Spinal cord (tissue), 10 donors: ENCODE measurements at places on chromosomes 2 and 18. TPM values are rescaled to one million over a fixed set of nuclear protein-coding genes. Genes with fewer than 3 reads are reported as not detected.

DNA sequence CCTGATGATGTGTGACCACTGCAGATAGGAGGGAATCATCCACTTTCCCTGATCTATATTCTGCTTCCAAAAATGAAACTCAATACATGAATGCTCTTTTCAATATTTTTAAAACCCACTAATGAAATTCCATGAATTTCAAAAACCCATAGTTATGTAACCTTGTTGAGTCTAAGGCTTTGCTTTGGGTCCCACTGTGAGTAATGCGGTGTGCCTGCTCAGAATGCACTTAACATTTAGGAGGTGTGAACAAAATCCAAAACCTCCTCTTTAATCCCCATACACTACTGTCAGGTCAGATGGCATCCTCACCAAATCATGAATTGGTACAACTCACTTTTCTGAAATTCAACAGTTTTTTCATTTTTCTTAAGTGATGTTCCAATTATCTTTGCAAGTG is 50.4 kb downstream of the CCDC93 start:
- H3K27me3 ChIP-seq: no peaks in the 10 kb centered on the region
- peaks cover 4% of the 10 kb centered on the region for H3K36me3 ChIP-seq
- H3K4me1 ChIP-seq: no peaks in the 10 kb centered on the region
- no peak for DNase-seq
- H3K4me3 ChIP-seq: no peak overlapping the region

ACYP2 gene
- 23.6 TPM for total RNA-seq

- peaks cover 43% of the 10 kb centered on the region for H3K4me1 ChIP-seq
- peaks cover 2% of the 10 kb centered on the region for H3K27me3 ChIP-seq
- no peak overlapping the region for H3K4me3 ChIP-seq
- DNase-seq: peak; percentile 15
- peak overlapping the region; percentile 48 for H3K27ac ChIP-seq
- H3K36me3 ChIP-seq: peaks cover 7% of the 10 kb centered on the region
Observed at GRCh38 chr2:109446278-109447131, 167.3 kb downstream of the SEPTIN10 start.

DNA sequence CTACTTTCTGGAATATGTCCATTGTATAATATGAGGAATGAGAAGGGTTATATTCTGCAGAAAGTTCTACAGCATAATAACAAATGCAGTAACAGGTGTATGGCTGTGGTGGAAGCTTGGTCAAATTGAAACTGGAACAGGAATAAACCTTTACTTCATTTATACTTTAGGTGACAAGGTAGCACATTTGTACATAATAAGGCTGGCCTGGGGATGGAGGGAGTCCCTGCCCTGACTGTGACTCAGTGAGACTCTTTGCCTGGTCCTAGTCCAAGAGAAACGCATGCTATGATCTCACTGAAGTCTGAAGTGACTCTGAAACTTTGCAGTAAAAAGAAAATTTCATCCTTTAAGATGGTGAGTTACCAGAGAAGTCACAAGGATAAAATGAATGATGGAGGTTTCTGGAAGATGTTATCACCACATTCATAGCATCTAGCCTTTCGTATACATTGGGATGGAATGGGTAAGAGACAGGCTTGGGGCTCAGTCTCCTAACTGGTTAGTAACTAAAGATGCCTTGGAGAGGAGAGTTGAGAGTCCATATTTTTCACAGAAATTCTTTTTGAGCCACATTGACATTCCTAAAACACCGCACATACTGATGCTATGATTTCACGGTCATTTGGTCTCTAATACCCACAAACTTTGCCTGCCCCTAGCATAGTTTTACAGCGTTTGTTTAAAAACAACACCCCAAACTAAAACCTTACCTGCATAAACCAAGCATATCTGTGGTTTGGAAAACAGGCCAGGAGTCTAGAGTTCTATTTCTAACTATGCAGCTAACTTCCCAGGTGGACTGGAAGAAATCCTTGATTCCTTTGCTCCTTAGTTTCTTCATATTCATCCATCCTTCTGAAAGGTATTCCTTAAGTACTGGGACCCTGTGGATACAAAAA is 42.4 kb upstream of the NABP1 start:
- DNase-seq: no peak
- H3K4me3 ChIP-seq: no peak overlapping the region
- no peaks in the 10 kb centered on the region for H3K4me1 ChIP-seq
- no peak overlapping the region for H3K27ac ChIP-seq

GRCh38 chr2:109062859-109063700 is 65.9 kb upstream of the SH3RF3 start:
- no peaks in the 10 kb centered on the region for H3K27me3 ChIP-seq
- DNase-seq: no peak
- no peak overlapping the region for H3K4me3 ChIP-seq
- peaks cover 26% of the 10 kb centered on the region for H3K4me1 ChIP-seq
- H3K27ac ChIP-seq: no peak overlapping the region

- no peak overlapping the region for H3K4me3 ChIP-seq
- peaks cover 8% of the 10 kb centered on the region for H3K36me3 ChIP-seq
- no peak overlapping the region for H3K27ac ChIP-seq
- no peak for DNase-seq
- H3K4me1 ChIP-seq: no peaks in the 10 kb centered on the region
Observed at GRCh38 chr2:223979730-223980396, 22.6 kb downstream of the MRPL44 start.

DNA sequence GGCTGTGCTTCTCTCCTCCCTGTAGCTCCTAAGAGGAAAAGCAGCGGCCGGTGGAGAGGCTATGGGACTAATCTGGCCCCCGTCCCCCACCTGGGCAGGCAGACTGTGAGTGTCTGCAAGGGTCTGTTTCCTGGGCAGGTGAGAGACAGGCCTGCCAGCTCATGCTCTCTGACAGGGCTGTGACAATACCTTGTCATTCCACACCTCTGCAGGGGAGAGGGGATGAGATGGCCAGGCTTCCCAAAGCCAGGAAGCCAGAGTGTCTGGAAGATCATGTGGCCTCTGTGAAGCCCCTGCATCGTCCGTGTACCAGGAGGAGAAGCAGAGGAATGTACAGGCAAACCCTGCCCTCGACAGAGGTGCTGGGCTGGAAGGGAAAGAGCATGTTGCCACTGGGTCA is 142.5 kb upstream of the GATA6 start:
- no peak overlapping the region for H3K27ac ChIP-seq
- H3K4me1 ChIP-seq: peaks cover 7% of the 10 kb centered on the region
- no peaks in the 10 kb centered on the region for H3K27me3 ChIP-seq
- no peaks in the 10 kb centered on the region for H3K36me3 ChIP-seq
- H3K4me3 ChIP-seq: no peak overlapping the region

GRCh38 chr2:85440729-85441128 is 22.2 kb downstream of the SH2D6 start:
- no peak overlapping the region for H3K4me3 ChIP-seq
- DNase-seq: no peak
- peaks cover 36% of the 10 kb centered on the region for H3K4me1 ChIP-seq
- H3K36me3 ChIP-seq: no peaks in the 10 kb centered on the region
- no peak overlapping the region for H3K27ac ChIP-seq

- no peaks in the 10 kb centered on the region for H3K36me3 ChIP-seq
- no peak overlapping the region for H3K27ac ChIP-seq
- H3K27me3 ChIP-seq: no peaks in the 10 kb centered on the region
- H3K4me1 ChIP-seq: no peaks in the 10 kb centered on the region
- no peak overlapping the region for H3K4me3 ChIP-seq
- DNase-seq: no peak
Observed at GRCh38 chr2:107964185-107964584, 22.1 kb upstream of the SLC5A7 start.

ANKRD30B gene
- total RNA-seq: 0.33 TPM

SERPINB3 gene
- not detected for total RNA-seq

- DNase-seq: no peak
- no peaks in the 10 kb centered on the region for H3K27me3 ChIP-seq
- H3K4me3 ChIP-seq: no peak overlapping the region
- no peak overlapping the region for H3K27ac ChIP-seq
- H3K4me1 ChIP-seq: peaks cover 57% of the 10 kb centered on the region
Observed at GRCh38 chr18:48713309-48713708, 174.5 kb downstream of the CTIF start.

UGT1A4 gene
- not detected for total RNA-seq

- H3K27me3 ChIP-seq: no peaks in the 10 kb centered on the region
- no peaks in the 10 kb centered on the region for H3K4me1 ChIP-seq
- no peak overlapping the region for H3K4me3 ChIP-seq
- DNase-seq: no peak
Observed at GRCh38 chr2:18369760-18370159, 190.7 kb downstream of the RDH14 start.

GRCh38 chr2:85385746-85386145 is 24.4 kb downstream of the CAPG start:
- H3K4me3 ChIP-seq: no peak overlapping the region
- DNase-seq: no peak
- peaks cover 40% of the 10 kb centered on the region for H3K36me3 ChIP-seq
- no peak overlapping the region for H3K27ac ChIP-seq
- H3K27me3 ChIP-seq: no peaks in the 10 kb centered on the region

- no peaks in the 10 kb centered on the region for H3K36me3 ChIP-seq
- no peaks in the 10 kb centered on the region for H3K27me3 ChIP-seq
- H3K4me1 ChIP-seq: no peaks in the 10 kb centered on the region
- H3K27ac ChIP-seq: no peak overlapping the region
Observed at GRCh38 chr2:148244593-148245292, 223.9 kb downstream of the MBD5 start.

DNA sequence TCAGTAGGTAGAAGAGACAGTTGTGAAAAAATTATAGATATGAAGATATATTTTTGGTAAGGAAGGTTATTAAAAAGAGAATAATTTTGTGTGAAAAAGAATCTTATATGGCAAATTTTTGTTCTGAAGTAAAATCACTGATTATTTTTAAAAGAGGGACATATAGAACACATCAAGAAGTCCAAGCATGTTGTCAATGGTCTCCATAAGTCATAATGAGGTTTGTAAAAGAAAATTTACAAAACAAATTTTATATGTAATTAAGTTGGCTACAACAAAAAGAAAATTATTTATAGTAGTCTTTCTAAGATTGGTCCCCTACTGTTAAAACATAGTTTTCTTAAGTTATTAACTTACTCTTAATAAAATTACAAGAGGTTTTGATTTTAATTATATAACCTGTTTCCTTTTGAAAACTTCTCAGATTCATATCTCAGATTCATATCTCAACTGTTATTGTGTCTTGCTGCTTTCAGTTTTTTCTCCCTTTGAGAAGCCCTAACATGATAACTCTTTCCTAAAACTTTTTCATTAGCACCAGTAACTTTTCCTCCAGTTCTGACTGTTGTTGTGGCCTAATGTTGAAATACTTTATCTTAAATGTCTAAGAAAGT is 81.2 kb downstream of the SH3YL1 start:
- no peaks in the 10 kb centered on the region for H3K36me3 ChIP-seq
- H3K27ac ChIP-seq: no peak overlapping the region
- no peaks in the 10 kb centered on the region for H3K4me1 ChIP-seq
- no peak for DNase-seq
- no peaks in the 10 kb centered on the region for H3K27me3 ChIP-seq

DNA sequence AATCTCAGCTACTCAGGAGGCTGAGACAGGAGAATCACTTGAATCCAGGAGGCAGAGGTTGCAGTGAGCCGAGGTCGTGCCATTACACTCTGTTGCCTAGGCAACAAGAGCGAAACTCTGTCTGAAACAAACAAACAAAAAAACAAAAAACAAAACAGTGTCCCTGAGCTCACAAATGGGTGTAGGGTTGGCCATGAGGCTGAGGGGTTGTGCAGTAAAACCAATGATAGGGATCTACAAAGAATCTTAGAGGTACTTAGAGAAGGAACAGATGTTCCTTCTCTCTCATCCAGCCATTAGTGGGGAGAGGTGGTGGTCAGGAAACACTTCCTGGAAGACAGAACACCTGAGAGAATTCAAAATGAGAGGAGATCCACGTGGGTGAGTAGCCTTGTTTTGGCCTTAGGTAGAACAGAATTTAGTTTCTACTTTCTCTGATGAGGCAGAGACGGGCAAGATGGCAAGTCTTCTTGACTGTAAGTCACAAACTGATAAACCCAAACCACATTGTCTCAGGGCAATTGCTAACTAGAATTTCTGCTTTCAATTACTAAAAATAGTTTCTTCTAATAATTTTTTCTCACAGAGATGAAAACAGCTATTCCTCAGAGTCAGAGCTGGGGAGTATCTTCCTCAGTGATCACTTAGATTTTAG is 61.5 kb upstream of the PPM1B start:
- H3K36me3 ChIP-seq: no peaks in the 10 kb centered on the region
- H3K27me3 ChIP-seq: no peaks in the 10 kb centered on the region
- H3K4me3 ChIP-seq: no peak overlapping the region
- no peaks in the 10 kb centered on the region for H3K4me1 ChIP-seq

- no peak for DNase-seq
- H3K36me3 ChIP-seq: no peaks in the 10 kb centered on the region
- peaks cover 35% of the 10 kb centered on the region for H3K27me3 ChIP-seq
- peaks cover 14% of the 10 kb centered on the region for H3K4me1 ChIP-seq
- H3K27ac ChIP-seq: no peak overlapping the region
Observed at GRCh38 chr18:22556222-22557167, 138.8 kb upstream of the CTAGE1 start.

DNA sequence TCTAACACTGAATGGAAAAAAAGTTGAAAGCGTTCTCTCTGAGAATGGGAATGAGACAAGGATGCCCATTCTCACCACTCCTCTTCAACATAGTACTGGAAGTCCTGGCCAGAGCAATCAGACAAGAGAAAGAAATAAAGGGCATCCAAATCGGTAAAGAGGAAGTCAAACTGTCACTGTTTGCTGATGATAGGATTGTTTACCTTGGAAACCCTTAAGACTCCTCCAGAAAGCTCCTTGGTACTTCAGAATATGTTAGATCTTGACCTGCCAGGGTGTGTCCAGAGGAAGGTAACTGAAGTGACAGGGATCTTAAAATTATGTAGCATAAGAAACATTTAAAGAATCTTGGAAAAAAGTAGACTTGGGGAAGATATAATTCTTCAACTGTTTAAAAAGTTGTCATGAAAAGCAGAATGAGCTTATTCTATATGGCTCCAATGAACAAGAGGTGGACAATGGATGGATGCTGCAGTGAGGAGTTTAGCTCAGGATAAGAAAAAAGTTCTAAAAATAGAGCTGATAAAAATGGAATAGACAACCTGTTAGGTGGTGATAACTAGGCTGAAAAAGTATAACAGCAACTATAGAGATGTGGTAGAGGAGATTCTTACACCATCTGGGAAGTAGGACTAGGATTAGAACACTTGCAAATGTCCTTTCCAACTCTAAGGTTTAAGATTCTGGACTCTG is 16.8 kb upstream of the SULT1C4 start:
- no peak for DNase-seq
- H3K27me3 ChIP-seq: no peaks in the 10 kb centered on the region
- H3K4me3 ChIP-seq: no peak overlapping the region
- no peaks in the 10 kb centered on the region for H3K36me3 ChIP-seq
- no peak overlapping the region for H3K27ac ChIP-seq
